Frontal cortex (tissue), 4 donors: ENCODE measurements at places on chromosomes 16 and 17. TPM values are rescaled to one million over a fixed set of nuclear protein-coding genes. Genes with fewer than 3 reads are reported as not detected.

Gene HOXB8
- not detected for total RNA-seq

DNA sequence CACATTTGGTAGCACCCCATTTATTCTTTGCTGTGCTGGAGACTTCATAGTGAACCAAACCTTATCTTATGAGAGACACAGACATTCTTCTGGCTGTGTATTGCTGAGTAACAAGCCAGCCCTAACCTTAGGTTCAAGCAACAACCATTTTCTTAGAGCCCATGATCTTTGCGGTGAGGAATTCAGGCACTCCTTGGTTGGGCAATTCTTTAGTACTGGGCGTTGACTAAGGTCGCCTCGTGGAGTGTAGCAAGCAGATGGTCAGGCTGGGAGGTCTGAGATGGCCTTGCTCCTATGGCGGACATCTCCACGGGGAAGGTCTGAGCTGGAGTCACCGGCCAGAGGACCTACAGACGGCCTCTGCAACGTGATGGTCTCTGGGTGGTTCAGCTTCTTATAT is 43.1 kb downstream of the ARSG start:
- no peak for DNase-seq

Gene SLC5A11
- not detected for total RNA-seq

Gene PERCC1
- not detected for total RNA-seq

DNA sequence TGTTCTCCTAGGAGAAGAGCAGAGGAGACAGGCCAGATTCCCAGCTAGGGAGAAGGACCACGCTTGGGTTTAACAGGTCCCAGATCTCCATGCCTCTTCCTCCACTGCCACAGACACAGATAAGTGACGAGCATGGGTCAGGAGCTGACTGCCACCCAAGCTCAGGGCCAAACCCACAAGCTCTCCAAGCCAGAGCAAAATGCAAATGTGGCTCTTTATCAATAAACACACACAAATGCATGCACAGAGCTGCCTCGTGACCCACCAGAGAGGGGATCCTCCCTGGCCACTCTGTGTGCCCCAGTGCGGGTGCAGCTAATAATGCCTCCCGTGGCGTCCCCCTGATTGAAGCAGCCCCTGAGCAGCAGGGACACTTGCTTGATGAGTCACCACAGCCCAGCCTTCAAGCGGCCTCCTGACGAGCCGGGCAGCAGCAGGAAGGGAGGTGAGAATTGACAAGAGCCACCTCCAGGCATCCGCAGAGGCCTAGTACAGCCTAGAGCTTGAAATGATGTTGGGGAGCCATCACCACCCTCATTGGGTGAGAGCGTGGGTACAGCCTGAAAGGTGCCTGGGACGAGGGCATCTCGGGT is 143.9 kb downstream of the CCDC182 start:
- no peak for DNase-seq

DNA sequence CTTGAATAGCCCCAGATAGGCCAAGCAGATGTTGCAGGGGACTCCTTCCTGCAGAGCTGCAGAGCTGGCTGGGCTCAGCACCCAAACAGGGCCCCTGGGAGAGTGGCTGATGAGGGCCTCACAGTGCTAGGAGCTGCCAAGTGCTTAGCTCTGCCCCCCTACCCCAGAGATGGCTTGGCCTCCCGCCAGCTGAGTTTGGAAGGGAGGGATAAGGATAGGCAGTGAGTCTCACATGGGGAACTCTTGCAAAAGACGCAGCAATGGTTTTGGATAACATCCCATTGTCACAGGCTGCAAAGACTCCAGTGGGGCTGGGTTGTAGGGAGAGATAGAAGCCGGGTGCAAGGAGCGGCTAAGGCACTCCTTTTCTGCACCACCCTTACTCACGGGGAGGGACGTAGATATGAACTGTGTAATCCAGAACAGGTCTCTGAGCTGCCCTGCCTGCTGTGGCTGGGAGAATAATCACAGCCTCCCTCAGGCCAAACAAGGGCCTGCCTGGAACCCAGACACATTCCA is 52.9 kb upstream of the MAF start:
- DNase-seq = no peak

Gene SCGB1C2
- total RNA-seq = not detected

GRCh38 chr17:39753514-39754160 is 15.9 kb downstream of the GRB7 start:
- DNase-seq = no peak

Gene RILP
- total RNA-seq = 2.9 TPM

DNA sequence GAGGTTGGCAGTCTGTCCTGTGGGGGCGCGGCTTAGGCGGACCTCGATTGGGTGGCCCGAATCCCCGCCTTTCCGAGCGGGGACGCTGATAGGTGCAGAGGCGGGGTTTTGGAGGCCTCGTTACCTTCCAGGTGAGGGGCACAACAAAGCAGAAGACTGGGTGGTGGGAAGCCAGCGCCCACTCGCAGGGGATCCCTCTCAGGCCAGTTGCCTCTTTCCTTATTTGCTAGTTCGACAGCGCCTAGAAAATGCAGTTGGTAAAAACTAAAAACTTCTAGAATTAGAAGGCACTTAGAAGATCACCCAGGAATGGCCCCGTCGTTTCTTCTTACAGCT is 730 bp downstream of the KAT7 start:
- DNase-seq = no peak

DNA sequence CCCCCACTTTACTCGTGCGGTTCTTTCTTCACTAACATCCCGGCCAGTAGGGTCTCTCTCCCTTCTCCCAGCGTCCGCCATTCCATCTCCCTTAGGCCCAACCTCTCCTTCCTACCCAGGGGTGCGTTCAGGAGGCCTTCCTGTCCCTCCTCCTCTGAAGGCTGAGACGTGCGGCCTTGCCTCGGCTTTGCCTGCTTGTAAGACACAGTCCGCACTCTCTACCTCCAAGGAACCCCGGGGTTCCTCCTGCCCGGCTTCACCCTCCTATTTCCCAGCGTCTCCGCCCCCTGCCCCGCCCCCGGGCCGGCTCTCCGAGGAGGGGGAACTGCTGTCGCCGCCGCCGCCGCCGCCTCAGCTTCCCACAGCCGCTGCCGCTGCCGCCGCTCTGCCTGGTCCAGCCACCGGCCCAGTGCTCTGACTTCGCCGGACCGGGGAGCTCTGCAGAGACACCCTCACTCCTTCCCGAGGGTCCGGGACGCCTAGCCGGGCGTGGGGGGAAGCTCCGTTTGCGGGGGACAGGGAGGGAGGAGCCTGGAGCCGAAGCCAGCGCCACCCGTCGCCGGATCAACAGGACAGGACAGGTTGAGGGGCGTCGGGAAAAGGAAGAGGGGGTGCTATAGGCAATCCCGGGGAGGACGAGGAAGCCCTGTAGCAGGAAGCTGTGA is 1.2 kb upstream of the FGF11 start:
- peak; percentile 59 for DNase-seq

Gene AOC3
- total RNA-seq = 0.41 TPM

GRCh38 chr16:25501530-25502255 is 190.1 kb upstream of the HS3ST4 start:
- no peak for DNase-seq

GRCh38 chr16:61681673-61682072 is 354.6 kb downstream of the CDH8 start:
- DNase-seq = no peak

Gene NLK
- 73.0 TPM for total RNA-seq

GRCh38 chr16:84347161-84347560 is 21.2 kb upstream of the ATP2C2 start:
- no peak for DNase-seq

DNA sequence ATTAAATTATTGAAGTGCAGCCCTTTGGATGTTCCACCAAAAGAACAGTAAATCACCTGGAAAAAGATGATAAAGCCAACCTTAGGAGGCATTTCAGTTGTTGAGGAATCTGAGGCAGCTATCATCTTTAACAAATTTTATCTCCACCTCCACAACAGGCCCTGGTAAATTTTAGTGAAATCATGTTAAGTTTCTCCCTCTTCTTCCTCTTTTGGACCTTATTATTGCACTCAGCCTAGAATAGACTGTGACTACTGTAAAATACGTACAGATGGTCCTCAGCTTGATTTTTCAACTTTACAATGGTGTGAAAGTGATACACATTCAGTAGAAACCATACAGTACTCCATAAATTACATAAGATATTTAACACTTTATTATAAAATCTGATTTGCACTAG is 90.3 kb downstream of the USP32 start:
- DNase-seq = no peak

Gene SHCBP1
- total RNA-seq = 1.2 TPM

DNA sequence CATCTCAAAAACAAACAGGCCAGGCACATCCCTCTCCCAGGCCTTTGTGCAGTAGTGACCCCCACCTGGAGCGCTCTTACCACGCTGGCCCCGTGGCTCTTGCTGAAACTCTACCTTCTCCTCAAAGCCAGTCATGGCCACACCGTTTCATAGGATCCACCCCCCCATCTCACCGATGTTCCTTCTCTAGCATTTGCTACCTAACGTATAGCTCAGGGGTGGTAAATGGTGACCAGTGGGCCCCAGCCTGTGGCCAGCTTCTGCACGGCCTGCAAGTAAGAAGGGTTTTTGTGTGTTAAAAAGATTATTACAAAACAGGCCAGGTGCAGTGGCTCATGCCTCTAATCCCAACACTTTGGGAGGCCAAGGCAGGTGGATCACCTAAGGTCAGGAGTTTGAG is 43.8 kb downstream of the RMI2 start:
- DNase-seq = no peak

Gene GRIN2C
- 1.2 TPM for total RNA-seq

DNA sequence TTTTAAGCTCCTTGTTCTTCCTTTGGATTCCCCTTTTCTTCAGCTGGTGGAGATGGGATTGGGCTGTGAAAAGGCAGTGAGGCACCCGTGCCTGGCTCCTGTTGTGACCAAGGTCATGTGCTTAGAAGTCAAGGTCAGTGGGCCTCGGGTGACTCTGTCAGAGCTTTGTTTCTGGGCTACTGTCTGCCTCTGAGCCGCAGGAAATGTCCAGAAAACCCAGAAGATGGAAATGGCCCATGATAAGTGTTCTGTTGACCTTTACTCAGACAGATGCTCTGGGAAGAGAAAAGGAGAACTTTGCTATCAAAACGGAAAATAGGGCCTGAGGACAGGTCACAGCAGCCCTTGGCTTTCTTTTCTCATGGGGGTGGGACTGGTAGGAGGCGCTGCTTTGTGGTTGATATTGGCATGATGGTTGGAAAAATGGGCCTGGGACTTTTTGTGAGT is 2.9 kb downstream of the ABCC1 start:
- no peak for DNase-seq

- no peak for DNase-seq
These were observed 15.1 kb downstream of the CCL4 start for GRCh38 chr17:36118477-36119353.

Gene CD300LG
- total RNA-seq = not detected

GRCh38 chr17:39617446-39618245 is 9.1 kb upstream of the PPP1R1B start:
- DNase-seq = peak; percentile 81

GRCh38 chr16:14445937-14446715 is 183.9 kb downstream of the PARN start:
- no peak for DNase-seq

DNA sequence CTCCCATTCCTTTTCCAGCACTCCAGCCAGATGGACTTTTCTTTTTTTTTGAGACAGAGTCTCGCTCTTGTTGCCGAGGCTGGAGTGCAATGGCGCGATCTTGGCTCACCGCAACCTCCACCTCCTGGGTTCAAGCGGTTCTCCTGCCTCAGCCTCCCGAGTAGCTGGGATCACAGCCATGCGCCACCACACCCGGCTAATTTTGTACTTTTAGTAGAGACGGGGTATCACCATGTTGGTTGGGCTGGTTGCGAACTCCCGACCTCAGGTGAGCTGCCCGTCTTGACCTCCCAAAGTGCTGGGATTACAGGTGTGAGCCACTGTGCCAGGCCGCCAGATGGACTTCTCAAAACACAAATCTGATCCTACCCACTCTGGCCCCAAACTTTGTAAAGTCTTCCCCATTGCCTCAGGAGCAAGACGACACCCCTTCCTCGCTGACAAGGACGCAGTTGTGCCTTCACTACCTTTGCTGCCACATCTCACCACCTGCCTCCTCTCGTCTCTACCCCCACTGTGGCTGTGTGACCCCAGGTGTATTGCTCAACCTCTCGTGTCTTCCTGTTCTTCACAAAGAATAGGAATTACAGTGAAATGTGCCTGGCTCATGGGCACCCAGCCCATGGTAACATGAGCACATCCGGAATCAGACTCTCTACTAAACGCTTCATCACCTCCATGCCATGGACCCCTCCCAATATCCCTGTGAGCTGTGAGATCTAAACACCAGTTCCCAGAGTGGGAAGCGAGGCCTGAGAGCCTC is 3.7 kb upstream of the BANP start:
- DNase-seq = no peak

Gene TBC1D28
- total RNA-seq = under 0.01 TPM

GRCh38 chr16:24499193-24499814 is 40.1 kb upstream of the RBBP6 start:
- no peak for DNase-seq

GRCh38 chr17:42700586-42701289 is 18.4 kb downstream of the CNTNAP1 start:
- DNase-seq = no peak

Gene ZNF205
- 17.9 TPM for total RNA-seq

GRCh38 chr16:8667492-8667891 is 6.9 kb upstream of the ABAT start:
- no peak for DNase-seq

DNA sequence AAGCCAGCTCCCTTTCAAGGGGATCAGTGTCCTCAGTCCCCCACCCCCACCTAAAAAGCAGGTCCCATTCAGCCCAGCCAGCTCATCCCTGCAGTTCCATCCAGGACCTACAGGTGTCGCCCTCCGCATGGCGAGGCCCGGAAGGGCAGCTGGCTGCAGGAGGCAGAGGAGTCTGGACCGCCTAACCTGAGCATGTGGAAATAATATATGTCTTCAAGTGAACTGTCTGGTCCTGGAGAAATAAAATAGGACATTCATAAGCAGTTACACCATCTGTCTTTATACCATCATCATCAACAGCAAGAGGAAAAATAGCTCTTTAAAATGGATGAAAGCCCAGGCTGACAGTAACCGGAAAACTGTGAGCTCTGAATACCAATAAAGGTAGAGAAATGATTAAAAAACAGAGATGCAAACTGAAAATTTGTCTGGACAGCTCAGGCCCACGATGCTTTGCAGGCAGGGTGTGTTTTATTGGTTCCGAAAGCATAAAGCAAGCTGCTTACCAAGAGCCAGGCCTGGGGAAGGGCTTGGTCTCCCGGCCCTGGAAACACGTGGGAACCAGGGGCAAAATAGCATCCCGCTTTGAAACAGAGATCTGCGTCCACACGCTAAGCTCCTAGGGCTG is 215.2 kb downstream of the ZFHX3 start:
- peak; percentile 74 for DNase-seq
